ENCODE measurements at places on chromosomes 11 and 22.

DNA sequence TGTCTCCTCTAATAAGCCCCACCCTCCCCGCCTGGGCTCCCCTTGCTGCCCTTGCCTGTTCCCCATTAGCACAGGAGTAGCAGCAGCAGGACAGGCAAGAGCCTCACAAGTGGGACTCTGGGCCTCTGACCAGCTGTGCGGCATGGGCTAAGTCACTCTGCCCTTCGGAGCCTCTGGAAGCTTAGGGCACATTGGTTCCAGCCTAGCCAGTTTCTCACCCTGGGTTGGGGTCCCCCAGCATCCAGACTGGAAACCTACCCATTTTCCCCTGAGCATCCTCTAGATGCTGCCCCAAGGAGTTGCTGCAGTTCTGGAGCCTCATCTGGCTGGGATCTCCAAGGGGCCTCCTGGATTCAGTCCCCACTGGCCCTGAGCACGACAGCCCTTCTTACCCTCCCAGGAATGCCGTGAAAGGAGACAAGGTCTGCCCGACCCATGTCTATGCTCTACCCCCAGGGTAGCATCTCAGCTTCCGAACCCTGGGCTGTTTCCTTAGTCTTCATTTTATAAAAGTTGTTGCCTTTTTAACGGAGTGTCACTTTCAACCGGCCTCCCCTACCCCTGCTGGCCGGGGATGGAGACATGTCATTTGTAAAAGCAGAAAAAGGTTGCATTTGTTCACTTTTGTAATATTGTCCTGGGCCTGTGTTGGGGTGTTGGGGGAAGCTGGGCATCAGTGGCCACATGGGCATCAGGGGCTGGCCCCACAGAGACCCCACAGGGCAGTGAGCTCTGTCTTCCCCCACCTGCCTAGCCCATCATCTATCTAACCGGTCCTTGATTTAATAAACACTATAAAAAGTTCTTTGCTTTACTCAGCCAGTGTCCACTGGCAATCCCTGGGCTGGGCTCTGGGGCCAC is 14.4 kb downstream of the TSKU start:
- no peak for DNase-seq

DNA sequence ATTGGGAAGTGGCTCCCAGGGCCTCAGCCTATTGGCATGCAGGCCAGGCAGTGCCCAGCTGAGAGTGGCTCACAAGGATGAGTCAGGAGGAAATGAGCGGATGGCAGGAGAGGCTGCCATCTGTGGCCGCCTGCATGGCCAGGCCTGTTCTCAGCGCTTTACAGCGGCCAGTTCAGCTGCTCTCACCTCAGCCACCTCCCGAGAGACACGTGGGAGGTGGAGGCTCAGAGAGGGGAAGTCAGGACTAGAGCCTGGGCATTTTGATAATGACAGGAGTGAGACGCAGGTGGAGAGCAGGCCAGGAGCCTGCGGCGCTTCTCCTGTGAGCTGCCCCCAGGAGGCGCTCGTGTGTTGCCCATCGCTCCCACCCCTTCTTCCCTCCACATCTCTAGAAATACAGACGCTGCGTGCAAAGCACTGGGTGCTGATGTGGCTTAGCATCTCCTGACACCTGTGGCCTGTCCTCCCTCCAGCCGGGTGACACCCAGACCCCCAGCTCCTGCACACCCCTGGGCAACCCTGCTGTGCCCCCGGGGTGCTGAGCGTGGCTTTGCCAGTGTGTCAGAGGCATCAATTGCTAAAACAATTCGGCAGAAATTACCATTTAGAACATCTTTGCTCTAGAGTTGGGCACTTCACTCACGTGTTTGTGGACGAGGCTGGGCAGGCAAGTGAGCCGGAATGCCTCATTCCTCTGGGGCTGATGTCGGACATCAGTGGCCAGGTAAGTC is 21.4 kb upstream of the PANX2 start:
- DNase-seq = no peak

- DNase-seq = no peak
Measured at GRCh38 chr11:92687724-92688123, 281.7 kb upstream of the MTNR1B start.

- DNase-seq = no peak
Measured at GRCh38 chr11:16252373-16252772, 104.0 kb downstream of the SOX6 start.

GRCh38 chr22:30490399-30490798 is 15.1 kb downstream of the SEC14L4 start:
- DNase-seq = no peak

DNA sequence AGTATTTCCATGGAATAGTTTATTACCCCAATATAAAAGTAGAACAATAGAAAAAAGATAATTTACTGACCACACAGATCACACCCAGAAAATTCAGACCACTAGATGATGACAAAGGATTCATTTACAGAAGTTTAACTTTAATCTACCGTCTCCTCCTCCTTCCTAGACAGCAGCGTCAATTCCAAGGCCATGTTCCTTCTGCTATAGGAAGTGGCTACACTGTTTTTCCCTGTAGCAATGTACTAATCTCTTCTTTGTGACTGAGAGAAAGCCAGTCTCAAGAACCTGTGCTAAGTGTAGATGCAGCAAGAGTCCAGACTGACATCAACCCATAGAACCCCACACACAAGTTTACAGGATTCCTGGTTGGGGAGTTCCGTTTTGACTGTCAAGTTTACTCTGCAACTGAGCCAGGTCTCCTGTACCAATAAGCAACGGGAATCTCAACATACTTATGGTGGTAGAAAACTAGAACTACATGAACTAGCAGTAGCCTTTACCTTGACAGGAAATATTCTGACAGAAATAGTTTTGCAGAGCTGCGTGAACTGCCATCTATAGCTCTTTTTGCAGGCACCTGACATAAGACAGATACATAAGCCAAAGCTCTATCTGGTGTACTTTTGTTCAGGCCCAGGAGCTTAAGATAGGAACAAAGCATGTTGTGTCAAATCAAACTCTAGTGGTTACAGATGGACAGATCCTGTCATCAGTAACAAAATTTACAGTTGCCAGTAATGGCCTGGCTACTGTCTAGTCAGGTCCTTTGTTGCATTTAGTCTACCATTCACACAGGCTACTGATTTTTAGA is 42.9 kb downstream of the MRTFA start:
- no peak for DNase-seq

Data from GM03348 (cell line).